ENCODE measurements at places on chromosomes 7 and 10. TPM values are rescaled to one million over a fixed set of nuclear protein-coding genes. Genes with fewer than 3 reads are reported as not detected.

PLOD3 gene
- polyA plus RNA-seq: 60.9 TPM

DNA sequence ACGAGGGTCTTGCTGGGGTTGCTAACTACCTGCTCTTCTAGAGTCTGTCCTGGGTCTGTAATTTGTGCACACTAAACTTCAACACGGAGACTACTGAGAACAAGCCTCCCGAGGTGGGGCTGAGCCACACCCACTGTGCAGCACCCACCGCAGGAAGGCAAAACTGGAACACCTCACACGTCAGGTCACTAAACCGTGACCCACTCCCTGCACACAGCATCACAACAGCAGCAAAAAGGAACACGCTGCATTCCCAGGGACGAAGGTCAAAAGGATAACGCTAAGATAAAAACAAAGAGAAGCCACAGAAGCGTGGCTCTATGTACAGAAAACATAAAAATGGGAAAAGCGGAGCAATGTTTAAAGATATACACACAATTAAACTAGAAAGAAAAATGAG lies 170.1 kb downstream of the MAD1L1 start:
- no peak for DNase-seq

PNLIPRP3 gene
- not detected for polyA plus RNA-seq

OR13A1 gene
- 0.07 TPM for polyA plus RNA-seq

GRCh38 chr10:97689559-97690020 lies 2.5 kb upstream of the AVPI1 start:
- DNase-seq: no peak

DNA sequence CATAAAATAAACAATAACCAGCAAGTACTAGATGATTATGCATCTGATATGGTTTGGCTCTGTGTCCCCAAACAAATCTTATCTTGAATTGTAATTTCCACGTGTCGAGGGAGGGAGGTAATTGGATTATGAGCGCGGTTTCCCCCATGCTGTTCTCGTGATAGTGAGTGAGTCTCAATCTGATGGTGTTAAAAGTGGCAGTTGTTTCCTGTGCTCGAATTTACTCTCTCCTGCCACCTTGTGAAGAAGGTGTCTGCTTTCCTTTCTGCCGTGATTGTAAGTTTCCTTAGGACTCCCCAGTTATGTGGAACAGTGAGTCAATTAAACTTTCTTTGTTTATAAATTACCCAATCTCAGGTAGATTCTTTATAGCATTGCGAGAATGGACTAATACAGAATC lies 15.1 kb downstream of the CNTNAP2 start:
- no peak for DNase-seq

- DNase-seq: no peak
These were observed 10.4 kb upstream of the PRKG1 start for GRCh38 chr10:51063659-51064535.
